Stimulated activated CD4-positive, alpha-beta T cell treated with anti-CD3 and anti-CD28 coated beads, Interleukin-4, amount 100 ng/mL, for 1 hour (primary cell): ENCODE measurements at places on chromosomes 7 and 10.
A peak's percentile ranks its signal among the peaks of the same experiment; 100 is the strongest.

- DNase-seq, result peak; percentile 73
Measured at GRCh38 chr10:110357252-110357780, 52.6 kb upstream of the SMNDC1 start.

DNA sequence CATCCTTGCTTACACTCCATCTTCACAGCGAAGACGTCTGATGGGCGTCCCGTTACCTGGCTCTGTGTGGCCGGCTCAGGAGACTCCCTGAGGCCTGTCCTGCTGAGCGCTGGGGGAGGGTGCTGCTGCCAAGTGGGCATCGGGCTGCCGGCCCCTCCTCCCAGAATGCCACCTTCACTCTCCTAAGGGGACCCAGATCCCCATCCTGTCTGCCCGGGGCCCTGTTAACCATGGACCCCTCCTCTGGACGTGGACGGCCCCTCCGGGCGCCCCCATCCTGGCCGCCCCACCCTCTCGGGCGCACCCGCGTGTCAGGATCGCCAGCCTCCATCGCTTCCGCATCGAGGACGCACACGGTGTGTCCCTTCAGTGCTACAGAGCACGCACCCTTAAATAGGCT is 7.3 kb upstream of the FOXL3 start:
- DNase-seq, result no peak

DNA sequence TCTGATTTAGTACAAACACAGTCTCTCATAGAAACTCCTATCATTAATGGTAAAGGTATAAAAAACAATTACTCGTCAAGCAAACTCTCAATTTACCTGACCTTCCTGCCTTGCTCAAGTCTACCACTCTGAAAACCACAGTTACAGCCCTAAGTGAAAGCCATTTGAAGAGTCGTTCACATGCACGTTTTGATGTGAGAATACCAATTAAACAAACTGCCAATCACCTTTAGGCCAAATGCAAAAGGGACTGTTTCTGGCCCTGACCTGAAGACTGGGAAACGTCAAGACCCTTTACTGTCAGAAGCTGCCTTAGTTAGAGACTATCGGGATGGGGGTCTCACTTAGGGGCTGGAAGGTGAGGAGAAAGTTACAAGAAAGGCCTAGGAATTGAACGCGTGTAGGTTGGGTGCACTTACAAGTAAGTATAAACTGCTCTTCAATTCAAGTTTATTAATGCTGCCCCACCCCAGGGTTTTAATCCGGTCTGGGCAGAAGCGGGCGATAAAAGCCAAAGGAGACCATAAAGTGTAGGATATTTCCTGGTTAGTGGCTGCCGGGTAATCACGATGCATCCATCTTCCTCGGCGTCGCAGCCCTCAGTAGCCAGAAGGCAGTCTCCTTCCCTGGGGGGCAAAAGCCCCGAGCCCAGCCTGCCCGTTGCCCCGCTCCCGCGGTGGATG is 935 bp downstream of the TM9SF3 start:
- DNase-seq, result no peak

GRCh38 chr10:96840841-96841518 is 8.9 kb downstream of the LCOR start:
- no peak for DNase-seq

GRCh38 chr10:104601166-104601565 is 39.9 kb upstream of the SORCS3 start:
- DNase-seq, result no peak

DNA sequence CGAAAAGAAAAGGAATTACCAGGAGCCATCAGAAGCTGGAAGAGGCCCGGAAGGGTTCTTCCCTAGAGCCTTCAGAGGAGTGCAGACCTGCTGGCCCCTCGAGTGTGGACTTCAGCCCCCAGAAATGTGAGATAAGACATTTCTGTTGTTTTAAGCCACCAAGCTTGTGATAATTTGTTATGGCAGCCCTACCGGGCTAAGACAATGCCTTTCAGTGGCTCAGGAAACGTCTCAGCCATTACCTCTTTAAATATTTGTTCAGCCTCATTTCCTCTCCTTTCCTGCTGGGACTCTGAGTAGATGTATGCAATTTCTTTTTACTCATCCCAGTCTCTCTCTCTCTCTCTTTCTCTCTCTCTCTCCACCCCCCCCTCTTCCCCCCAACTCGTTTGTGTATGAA is 174.7 kb upstream of the GRB10 start:
- DNase-seq, result no peak

- no peak for DNase-seq
Measured at GRCh38 chr10:104260775-104261115, 6.1 kb downstream of the GSTO1 start.

DNA sequence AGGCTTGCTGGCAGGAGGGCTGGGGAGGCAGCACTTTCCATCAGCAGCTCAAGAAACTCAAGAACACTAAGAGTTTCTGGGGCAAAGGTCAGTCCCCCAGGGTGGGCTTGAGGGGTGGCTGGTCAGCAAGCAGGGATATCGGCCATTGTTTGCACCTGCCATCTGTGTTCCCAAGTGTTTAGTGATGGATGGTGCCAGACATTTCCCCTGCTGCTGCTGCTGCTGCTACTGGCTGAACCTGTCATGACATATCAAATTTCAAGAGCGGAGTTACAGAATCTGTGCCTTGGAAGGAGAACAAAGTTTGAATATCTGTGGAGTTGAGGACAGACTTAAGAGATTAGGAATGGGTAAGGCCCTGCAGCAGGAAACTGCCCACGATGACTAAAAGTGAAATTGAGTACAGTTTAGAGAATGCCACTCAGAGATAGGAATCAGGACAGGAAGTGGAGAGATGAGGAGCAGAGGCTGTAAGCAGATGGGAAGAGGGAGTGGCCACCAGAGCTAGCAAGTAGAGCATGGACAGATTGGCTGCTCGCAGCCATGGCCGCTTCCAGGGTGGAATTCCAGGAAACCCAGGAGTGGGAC is 39.2 kb upstream of the PPP1R3C start:
- DNase-seq, result no peak

DNA sequence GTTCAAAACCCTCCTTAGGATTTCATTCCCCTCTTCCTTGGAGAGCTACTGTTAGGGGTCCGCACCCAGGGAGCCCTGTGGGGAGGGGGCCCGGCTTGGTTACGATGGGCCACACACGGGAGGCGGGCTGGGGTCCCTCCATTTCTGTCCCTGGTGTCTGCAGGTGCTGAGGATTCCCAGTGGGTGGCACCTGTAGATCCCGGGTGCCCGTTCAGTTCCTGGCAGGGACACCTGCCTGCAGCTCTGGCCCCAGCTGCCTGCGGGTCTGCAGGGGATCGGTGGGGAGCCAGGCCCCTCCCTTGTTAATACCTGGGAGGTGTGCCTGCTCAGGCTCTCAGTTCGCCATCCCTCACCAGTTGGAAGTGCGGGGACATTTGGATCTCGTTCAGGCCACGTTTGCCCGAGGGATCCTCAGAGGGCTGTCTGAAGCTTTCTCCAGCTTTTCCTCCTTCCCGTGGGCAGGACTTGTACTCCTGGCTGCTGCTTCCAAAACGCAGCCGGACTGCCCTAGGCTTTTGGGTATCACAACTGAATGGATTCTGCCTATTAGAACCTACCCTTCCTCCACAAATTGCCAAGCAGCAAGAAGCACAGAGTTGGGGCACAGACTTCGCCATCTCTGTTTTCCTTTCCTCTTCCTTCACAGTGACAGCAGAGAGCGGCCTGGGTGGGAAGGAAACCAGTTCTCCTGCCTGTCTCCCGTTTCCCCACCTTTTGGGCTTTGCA is 22.3 kb upstream of the IL15RA start:
- DNase-seq, result no peak

GRCh38 chr10:5932345-5932744 is 42.3 kb downstream of the FBH1 start:
- no peak for DNase-seq

DNA sequence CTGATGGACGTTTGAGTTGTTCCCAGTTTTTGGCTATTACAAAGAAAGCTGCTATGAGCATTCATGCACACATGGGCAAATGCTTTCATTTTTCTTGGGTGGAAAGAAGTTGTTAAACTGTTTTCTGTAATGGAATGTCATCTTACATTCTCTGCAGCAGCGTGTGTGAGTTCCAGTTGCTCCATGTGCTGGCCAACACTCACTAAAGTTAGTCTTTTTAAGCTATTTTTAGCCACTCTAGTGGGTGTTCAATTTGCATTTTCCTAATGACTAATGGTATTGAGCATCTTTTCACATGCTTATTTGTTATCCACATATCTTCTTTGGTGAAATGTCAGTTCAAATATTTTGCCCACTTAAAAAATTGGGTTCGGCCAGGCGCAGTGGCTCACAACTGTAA is 82.8 kb upstream of the COL13A1 start:
- DNase-seq, result no peak

DNA sequence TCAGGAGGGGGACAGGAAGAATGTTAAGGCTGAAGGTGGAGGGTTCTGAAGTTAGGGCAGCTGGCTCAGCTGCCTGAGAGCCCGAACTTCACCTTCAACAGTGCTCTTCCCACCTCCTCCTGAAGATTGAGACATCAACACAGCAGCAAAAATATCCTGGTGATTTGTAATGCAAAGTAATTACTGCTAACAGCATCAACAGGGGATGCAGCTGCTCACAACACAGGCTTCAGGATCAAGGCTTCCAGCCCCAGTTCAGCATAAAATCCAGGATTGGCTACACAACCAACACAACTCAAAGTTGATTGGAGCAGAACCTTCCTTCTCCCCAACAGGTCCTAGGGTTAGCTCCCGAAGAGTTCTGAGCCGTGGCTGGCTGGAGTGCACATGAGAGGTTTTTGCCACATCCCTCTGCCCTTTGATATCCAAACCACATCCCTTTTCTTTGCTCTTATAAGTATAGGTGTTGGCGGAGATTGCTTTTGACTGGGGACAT is 242.4 kb downstream of the KIAA1217 start:
- DNase-seq, result no peak

GRCh38 chr10:128178302-128178958 is 52.2 kb upstream of the MKI67 start:
- peak; percentile 47 for DNase-seq

DNA sequence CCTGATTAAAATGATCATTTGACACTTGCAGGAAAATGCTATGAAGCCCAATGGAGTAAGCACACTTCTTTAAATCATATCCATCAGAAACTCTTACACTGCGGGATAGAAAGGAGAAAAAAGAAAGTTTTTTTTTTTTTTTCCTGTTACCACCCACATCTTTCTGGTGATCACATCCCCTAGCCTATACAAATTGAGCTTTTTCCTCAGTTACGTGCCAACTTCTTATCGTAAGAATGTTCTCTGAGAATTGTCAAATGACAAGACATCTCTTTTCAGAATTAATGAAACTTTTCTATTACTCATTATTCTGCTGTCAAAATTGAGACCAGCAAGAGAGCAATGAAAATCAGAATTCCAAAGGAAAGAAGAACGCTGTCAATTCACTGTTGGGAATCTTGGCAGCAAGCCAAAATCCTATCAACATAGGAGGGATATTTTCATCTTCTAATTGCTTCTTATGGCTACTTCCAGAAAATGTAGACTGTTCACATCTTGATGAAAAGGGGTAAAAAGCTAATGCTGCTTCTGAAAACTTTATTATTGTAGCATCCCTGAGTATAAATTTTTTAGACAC is 179.5 kb downstream of the ADAM12 start:
- no peak for DNase-seq

DNA sequence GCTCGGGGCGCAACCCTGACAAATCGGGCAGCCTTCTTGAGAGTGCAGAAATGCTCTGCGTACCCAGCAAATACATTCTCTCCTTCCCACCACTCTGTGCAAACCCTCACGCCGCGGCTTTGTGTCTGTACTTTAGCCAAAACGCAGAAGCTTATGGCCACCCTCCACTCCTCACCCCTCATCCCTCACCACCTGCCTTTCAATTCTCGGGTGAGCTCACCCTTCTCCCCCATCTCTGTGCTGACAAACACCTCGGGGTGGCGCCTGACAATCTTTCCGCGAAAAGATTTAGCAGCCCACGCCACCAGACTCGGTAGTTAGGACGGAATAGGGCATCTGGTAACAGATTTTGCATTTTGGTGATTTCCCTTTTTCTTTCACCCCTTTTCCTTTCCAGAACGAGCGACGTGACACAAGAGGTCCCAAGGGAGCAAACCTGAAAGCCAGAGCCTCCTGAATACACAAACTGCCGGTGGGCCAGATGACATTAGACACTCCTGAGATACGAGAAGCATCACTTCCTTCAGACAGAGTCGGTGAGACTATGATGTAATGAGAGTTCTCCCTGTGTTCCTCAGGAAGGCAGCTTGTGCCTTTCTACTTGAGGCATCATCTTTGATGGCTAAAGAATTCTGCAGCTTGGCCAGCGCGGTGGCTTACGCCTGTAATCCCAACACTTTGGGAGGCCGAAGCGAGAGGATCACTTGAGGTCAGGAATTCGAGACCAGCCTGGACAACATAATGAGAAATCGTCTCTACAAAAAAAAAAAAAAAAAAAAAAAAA is 671 bp upstream of the ATAD1 start:
- DNase-seq, result peak; percentile 66

DNA sequence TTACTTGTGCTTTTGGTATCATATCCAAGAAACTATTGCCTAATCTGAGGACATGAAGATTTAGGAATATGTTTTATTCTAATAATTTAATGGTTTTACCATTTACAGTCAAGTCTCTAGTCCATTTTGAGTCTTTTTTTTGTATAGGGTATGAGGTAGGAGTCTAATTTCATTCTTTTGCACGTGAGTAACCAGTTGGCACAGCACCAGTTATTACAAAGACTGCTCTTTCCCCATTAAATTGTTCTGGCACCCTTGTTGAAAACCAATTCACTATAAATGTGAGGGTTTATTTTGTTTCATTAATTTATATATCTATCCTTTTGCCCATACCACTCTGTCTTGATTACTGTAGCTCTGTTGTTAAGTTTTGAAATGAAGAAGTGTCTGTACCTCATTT is 381.6 kb downstream of the SUGCT start:
- no peak for DNase-seq

GRCh38 chr7:90580051-90580450 is 16.1 kb upstream of the CDK14 start:
- DNase-seq, result no peak

GRCh38 chr10:91745090-91745831 is 53.0 kb upstream of the TNKS2 start:
- no peak for DNase-seq

GRCh38 chr10:3293581-3294431 is 121.2 kb upstream of the PITRM1 start:
- no peak for DNase-seq

- no peak for DNase-seq
Measured at GRCh38 chr7:107194052-107194451, 25.2 kb downstream of the HBP1 start.

DNA sequence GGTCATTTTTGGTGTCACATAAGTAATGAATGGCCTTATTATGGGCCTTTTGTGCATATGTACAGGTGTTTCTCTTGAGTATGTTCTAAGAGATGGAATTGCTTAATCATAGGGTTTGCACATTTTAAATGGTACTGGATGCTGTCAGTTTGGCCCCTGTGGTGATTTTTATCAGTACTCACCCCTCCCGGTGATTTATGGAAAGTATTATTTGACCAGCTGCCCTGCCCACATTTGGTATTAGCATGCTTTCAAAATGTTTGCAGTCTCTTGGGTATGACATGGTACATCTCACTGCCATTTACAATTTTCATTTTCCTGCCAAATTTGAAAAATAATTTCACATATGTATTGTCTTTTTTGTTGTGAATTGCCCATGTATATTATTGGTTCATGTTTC is 427.7 kb downstream of the LRMDA start:
- no peak for DNase-seq
